ENCODE measurements at places on chromosomes 1 and 21. TPM values are rescaled to one million over a fixed set of nuclear protein-coding genes. Genes with fewer than 3 reads are reported as not detected.

The CD164L2 gene
- not detected for total RNA-seq

The CD52 gene
- total RNA-seq, result 297 TPM

- peak; percentile 94 for DNase-seq
- peaks cover 70% of the 10 kb centered on the region for H3K27me3 ChIP-seq
These were observed 42.8 kb upstream of the DMBX1 start for GRCh38 chr1:46446646-46447498.

The RGS2 gene
- total RNA-seq, result 5.2 TPM

- no peaks in the 10 kb centered on the region for H3K4me1 ChIP-seq
- H3K27ac ChIP-seq, result no peak overlapping the region
- no peaks in the 10 kb centered on the region for H3K36me3 ChIP-seq
These were observed 10.7 kb downstream of the SNX7 start for GRCh38 chr1:98672189-98672588.

DNA sequence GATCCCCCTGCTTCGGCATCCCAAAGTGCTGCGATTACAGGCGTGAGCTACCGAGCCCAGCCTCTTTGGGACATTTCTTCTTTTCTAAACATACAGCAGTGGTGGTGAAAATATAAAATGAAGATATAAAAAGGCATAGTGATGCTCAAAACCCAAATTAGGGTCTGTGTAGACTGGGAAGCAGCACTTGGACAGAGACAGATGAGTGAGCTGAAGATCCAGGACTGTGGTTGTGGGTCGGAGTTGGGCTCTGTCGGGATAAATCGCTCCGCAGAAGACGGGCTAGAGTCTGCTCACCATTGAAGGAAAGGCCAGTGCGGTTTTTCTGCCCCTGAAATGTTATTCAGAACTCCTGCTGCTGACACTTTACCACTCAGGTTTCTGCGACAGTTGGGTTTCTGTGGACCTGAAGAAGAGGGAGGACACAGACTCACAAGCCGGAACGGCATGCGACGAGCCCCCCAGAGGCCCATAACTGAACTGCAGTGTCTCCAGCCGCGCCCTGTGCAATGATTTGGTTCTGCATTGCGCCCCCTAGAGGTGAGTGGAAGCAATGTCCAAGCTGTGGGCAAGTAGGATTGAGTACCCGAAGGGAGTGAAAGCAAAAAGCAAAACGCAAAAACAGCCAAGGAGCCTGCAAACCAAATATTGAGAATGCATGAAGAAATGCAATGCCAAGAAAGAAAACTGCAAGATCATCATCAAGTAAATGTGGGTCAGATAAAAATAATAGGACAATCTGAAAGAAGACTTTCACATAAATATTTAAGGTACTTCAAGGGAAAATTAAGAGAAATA, 66.6 kb downstream of the GABPA start:
- H3K27ac ChIP-seq, result no peak overlapping the region
- peak overlapping the region; percentile 55 for H3K4me3 ChIP-seq
- no peaks in the 10 kb centered on the region for H3K36me3 ChIP-seq
- peak; percentile 97 for DNase-seq
- H3K4me1 ChIP-seq, result peaks cover 6% of the 10 kb centered on the region

- no peaks in the 10 kb centered on the region for H3K4me1 ChIP-seq
- no peak overlapping the region for H3K27ac ChIP-seq
- H3K4me3 ChIP-seq, result no peak overlapping the region
- no peaks in the 10 kb centered on the region for H3K27me3 ChIP-seq
These were observed 717.3 kb downstream of the MATN1 start for GRCh38 chr1:30005972-30006619.

The SYT2 gene
- not detected for total RNA-seq

DNA sequence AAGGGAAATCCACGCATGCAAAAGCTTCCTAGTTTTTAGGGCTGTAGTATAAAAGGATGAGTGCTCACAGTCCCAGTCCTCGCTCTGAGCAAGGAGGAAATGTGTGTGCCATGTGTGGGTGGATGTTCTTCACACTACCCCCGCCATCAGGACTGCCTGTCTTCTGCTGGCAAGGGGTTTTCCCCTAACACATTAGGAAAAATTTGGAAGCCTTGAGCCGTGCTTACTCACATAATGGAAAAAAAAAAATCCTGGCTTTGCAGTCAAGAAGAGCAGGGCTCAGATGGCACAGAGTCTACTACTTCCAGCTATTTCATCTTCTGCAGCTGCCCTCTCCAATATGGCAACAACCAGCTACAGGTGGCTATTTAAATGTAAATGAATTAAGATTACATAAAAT, 363.1 kb downstream of the PLPP3 start:
- no peaks in the 10 kb centered on the region for H3K27me3 ChIP-seq
- H3K4me1 ChIP-seq, result no peaks in the 10 kb centered on the region
- H3K4me3 ChIP-seq, result no peak overlapping the region

DNA sequence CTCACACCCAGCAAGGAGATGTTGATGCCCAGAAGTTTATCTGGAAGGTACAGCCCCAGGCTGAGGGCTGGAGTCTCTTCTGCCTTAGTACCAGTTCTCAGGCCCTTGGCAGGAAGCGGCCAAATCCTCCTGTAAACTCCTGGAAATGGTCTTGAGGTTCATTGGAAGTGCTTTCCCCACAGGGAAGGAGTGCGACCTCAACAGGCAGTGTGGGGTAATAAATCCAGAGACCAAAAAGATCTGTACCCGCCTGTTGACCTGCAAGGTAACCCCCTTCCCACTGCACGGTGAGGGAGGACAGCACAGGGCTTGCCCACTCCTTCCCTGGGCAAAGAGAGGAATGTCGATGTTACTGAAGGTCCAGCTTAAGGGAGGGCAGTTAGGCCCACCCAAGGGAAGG, 4.5 kb downstream of the ATXN7L2 start:
- no peaks in the 10 kb centered on the region for H3K27me3 ChIP-seq
- H3K27ac ChIP-seq, result no peak overlapping the region
- H3K4me1 ChIP-seq, result peaks cover 30% of the 10 kb centered on the region
- H3K4me3 ChIP-seq, result no peak overlapping the region
- no peak for DNase-seq

- no peaks in the 10 kb centered on the region for H3K36me3 ChIP-seq
- H3K4me3 ChIP-seq, result no peak overlapping the region
- H3K27ac ChIP-seq, result no peak overlapping the region
- no peak for DNase-seq
These were observed 336.2 kb upstream of the SGIP1 start for GRCh38 chr1:66197785-66198184.

The KRTAP22-1 gene
- not detected for total RNA-seq

DNA sequence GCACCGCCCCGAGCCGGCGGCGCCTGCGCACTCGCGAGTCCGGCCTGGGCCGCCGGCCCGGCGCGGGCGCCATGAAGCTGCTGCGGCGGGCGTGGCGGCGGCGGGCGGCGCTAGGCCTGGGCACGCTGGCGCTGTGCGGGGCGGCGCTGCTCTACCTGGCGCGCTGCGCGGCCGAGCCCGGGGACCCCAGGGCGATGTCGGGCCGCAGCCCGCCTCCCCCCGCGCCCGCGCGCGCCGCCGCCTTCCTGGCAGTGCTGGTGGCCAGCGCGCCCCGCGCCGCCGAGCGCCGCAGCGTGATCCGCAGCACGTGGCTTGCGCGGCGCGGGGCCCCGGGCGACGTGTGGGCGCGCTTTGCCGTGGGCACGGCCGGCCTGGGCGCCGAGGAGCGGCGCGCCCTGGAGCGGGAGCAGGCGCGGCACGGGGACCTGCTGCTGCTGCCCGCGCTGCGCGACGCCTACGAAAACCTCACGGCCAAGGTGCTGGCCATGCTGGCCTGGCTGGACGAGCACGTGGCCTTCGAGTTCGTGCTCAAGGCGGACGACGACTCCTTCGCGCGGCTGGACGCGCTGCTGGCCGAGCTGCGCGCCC, at the start of gene B3GALT6:
TSS of gene B3GALT6 (plus strand) at position 30 of the 588 bp plus-strand sequence. CDS start at position 72, 42 bp downstream.
- H3K36me3 ChIP-seq, result peaks cover 43% of the 10 kb centered on the region
- H3K27me3 ChIP-seq, result no peaks in the 10 kb centered on the region
- no peak for DNase-seq
- peak within 1 kb of the TSS; percentile 91 for H3K4me3 ChIP-seq

The LIPI gene
- not detected for total RNA-seq

GRCh38 chr1:67542747-67543146, 112.5 kb upstream of the SERBP1 start:
- no peak overlapping the region for H3K4me3 ChIP-seq
- DNase-seq, result no peak
- no peaks in the 10 kb centered on the region for H3K4me1 ChIP-seq
- H3K36me3 ChIP-seq, result no peaks in the 10 kb centered on the region

GRCh38 chr1:168300626-168301025, 19.9 kb downstream of the TBX19 start:
- H3K27me3 ChIP-seq, result no peaks in the 10 kb centered on the region
- H3K4me1 ChIP-seq, result peaks cover 2% of the 10 kb centered on the region
- DNase-seq, result no peak
- no peak overlapping the region for H3K27ac ChIP-seq

The SEC16B gene
- total RNA-seq, result not detected

DNA sequence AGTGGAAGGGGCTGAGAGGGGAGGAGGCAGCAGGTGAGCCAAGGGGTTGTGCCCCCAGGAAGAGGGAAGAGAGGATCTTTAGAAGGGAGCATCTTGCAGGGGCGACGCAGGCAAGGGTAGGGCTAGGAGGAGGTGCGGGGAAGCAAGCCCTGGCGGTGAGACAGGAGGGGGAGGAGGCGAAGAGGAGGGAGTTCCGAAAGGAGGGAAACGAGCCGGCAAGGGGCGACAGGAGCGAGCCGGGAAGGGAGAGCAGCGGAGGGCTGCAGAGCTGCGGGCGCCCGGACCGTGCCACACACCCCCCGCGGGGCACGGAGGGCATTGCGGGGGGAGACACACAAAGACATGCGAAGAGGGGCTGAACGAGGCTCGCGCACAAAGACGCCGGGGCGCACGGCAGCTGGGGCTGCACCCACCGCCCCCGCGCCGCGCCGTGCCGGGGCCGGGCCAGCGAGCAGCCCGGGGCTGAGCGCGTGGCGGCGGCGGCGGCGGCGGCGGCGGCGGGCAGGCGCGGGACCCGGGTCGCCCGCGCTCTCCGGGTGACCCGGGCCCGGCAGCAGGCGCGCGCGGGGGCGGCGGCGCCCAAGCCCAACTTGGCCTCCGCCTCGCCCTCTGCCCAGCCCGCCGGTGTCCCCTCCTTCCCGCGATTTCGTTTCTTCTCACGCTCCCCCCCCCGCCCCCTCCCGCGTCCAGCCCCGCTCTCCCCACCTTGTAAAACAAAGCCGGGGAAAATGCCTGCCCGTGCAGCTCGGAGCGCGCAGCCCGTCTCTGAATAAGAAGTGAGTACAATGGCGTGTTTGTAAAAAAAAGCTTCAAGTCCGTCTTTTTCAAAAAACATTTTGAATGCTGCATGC, at the start of gene KCNK2:
TSS of gene KCNK2 (plus strand) at position 206 of the 851 bp plus-strand sequence. CDS start 649 bp downstream, outside the sequence.
- no peaks in the 10 kb centered on the region for H3K36me3 ChIP-seq
- no peak within 1 kb of the TSS for H3K27ac ChIP-seq
- DNase-seq, result no peak
- H3K4me3 ChIP-seq, result peak within 1 kb of the TSS; percentile 20
- peaks cover 59% of the 10 kb centered on the region for H3K27me3 ChIP-seq

DNA sequence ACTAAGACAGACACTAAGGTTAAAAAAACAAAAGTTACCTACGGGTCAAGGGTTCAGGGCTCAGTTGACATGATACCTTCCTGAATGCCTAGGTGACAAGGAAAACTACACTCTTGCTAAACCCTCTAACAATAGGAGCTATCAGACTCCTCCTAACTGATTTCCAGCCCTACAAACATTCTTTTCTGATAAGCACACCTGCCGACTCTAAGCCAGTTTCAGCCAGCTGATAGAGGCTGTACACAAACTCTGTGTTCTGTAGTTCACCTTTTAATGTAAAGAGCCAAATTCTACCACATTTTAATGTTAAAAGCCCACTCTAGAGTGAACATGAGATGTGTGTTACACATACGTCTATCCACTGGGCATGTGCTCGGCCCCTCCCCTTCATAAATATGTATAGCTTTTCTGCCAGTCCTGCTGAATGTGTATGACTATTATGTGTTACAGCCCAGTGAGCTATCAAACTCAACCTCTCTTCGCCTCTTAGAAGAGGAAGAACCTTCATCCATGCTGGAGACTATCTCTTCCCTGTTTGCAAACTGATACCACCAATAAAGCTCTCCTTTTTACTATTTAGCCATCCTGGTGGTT, 40.0 kb upstream of the FAM163A start:
- no peak for DNase-seq
- no peak overlapping the region for H3K27ac ChIP-seq
- H3K36me3 ChIP-seq, result no peaks in the 10 kb centered on the region
- peaks cover 16% of the 10 kb centered on the region for H3K27me3 ChIP-seq

GRCh38 chr1:2269922-2270259, 41.8 kb downstream of the SKI start:
- peaks cover 2% of the 10 kb centered on the region for H3K36me3 ChIP-seq
- no peak overlapping the region for H3K4me3 ChIP-seq
- no peaks in the 10 kb centered on the region for H3K27me3 ChIP-seq

The GJC2 gene
- total RNA-seq, result 0.69 TPM

The MSH4 gene
- total RNA-seq, result 0.33 TPM

DNA sequence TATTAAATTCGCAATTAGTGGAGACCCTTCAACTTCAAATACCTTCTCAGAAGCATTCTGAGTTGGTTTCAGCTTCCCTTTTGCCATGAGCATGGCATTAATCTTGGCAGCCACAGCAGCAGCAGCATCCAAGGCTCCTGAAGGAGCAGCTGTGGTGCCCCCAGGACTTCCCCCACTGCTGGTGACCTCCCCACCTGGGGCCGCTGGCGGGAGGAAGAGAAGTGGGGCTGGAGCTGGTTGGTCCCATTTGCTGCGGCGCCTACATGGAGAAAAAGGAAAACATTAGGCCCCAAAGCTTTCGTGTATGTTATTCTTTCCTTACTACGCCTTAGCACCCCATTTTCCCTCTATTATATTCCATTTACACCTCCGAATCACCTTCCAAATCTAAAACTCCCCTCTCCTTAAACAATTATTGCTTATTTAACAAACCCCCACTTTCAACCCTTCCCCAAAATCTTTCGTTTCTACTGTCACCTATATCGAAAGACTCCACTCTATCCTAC, 569 bp downstream of the KHDC4 start:
- no peak overlapping the region for H3K27ac ChIP-seq
- no peaks in the 10 kb centered on the region for H3K27me3 ChIP-seq
- H3K4me1 ChIP-seq, result peaks cover 34% of the 10 kb centered on the region
- peaks cover 35% of the 10 kb centered on the region for H3K36me3 ChIP-seq

GRCh38 chr1:9877962-9878361, 32.1 kb downstream of the CTNNBIP1 start:
- H3K27me3 ChIP-seq, result no peaks in the 10 kb centered on the region
- H3K4me1 ChIP-seq, result peaks cover 16% of the 10 kb centered on the region
- no peak overlapping the region for H3K4me3 ChIP-seq
- DNase-seq, result no peak
- no peaks in the 10 kb centered on the region for H3K36me3 ChIP-seq
- H3K27ac ChIP-seq, result no peak overlapping the region

DNA sequence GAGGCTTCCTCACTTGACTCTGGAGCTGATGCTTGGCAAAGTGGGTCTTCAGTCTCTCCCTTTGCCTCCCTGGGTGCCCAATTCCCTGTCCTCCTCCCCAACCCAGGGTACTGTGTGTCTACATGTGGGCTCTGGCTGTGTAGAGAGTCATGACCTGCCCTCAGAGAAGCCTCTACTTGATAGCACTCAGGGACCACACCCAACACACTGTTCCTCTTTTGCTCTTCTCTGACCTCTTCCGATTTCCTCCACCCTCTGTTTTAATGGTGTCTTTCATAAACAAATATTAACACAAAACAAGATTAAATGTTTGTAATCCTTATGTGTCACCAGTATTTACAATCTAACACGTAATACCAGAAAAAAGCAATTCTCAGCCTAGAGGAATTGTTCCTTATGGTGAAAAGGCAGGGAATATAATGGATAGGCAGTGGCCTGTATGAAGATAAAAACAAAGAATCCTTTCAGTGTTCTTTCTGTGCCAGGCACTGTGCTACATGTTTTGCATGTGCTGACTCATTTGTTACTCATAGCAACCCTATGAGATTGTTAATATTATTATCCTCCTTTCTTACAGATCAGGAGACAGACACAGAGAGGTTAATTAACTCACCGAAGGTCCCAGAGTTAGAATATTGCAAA, 58.2 kb downstream of the HSD3B1 start:
- no peak overlapping the region for H3K4me3 ChIP-seq
- peaks cover 17% of the 10 kb centered on the region for H3K27me3 ChIP-seq
- H3K27ac ChIP-seq, result no peak overlapping the region
- H3K4me1 ChIP-seq, result peaks cover 2% of the 10 kb centered on the region

The SFN gene
- total RNA-seq, result 0.47 TPM

Measured in activated CD4-positive, alpha-beta T cell treated with anti-CD3 and anti-CD28 coated beads, Interleukin-2, amount 10 ng/mL, durations not matched to agents 24 days and 14 days (primary cell).